ENCODE measurements at places on chromosomes 3 and 15.

- DNase-seq = no peak
Observed at GRCh38 chr3:72115307-72115706, 330.4 kb upstream of the PROK2 start.

DNA sequence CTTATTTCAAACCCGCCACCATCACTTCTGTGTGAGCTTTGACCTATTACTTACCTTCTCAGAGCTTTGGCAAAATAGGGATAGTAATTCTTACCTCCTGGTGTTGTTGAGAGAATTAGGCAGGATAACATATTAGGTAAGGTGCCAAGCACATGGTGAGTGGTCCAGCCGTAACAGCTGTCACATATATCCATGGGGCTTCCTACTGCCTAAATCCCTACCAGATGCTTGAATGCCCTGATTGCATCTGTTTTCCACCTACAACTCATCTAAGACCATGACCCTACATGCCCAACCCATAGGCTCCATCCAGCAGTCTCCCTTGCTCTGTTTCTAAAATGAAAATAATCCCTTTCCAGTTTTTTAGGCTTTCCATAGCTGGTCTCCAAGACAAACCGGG lies 162.3 kb upstream of the NR2E3 start:
- no peak for DNase-seq

- no peak for DNase-seq
Observed at GRCh38 chr3:152100491-152101132, 168.1 kb upstream of the MBNL1 start.

DNA sequence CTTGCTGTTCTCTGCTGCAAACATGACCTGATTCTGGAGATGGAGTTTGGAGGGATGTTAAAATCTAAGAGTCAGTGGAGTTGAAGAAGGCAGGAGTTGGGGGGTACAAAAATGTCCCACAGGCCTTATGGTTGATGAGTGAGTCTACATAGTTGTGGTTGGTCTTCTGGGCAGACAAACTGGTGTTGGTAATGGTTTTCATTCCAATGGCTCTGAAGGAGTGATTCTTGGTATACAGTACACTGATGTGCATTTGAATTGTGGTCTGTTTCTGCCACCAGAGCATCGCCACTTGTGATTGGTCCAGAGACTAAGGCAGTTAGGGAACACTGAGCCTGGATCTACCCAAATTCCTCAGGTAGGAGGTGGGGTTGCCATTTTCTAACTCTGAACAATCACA lies 514.1 kb upstream of the CFAP20DC start:
- DNase-seq = no peak

GRCh38 chr3:46536758-46537157 lies 29.3 kb downstream of the LRRC2 start:
- DNase-seq = no peak

DNA sequence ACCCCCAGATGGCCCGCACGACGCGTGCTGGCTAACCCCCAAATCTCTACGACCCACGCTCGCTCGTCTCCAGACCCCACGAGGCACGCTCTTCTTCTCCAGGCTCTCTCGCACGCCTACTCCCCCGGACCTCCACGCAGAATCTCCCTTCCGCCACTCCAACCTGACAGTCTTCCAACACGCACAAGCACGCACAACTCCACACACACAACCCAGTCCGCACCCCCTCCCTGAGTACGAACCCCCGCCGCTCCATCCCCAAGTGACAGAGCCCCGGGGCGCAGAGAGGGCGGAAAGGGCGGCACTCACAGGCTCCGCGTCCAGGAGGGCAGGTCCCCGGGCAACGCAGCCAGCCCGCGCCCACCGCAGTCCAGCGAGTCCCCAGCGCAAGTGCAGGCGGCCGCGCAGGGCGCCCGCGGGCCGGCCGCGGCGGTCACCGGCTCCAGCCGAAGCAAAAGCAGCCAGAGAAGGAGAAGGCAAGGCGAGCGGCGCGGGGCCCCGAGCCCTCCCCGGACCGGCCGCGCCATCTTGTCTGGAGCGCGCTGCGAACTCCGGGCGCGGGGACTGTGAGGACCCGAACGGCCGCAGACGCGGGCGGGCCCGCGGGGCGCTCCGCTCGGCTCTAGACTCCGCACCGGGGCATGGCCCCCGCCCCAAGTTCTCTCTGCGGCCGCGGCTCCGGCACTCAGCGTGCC lies 794 bp downstream of the LRIG1 start:
- DNase-seq = peak; percentile 21

DNA sequence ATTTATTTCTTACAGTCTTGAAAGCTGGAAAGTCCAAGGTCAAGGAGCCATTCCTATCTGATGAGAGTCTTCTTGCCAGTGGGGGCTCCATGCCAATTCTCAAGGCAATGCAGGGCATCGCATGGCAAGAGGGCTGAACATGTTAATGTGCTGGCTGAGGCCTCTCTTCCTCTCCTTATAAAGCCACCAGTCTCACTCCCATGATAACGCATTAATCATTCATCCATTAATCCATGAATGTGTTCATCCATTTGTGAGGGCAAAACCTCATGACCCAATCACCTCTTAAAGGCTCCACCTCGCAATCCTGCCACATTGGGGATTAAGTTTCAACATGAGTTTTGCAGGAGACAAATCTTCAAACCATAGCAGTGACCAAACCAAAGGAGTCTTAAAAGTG lies 118.3 kb downstream of the PROS1 start:
- DNase-seq = no peak

- no peak for DNase-seq
Observed at GRCh38 chr3:117565777-117566176, 856.2 kb downstream of the TUSC7 start.

DNA sequence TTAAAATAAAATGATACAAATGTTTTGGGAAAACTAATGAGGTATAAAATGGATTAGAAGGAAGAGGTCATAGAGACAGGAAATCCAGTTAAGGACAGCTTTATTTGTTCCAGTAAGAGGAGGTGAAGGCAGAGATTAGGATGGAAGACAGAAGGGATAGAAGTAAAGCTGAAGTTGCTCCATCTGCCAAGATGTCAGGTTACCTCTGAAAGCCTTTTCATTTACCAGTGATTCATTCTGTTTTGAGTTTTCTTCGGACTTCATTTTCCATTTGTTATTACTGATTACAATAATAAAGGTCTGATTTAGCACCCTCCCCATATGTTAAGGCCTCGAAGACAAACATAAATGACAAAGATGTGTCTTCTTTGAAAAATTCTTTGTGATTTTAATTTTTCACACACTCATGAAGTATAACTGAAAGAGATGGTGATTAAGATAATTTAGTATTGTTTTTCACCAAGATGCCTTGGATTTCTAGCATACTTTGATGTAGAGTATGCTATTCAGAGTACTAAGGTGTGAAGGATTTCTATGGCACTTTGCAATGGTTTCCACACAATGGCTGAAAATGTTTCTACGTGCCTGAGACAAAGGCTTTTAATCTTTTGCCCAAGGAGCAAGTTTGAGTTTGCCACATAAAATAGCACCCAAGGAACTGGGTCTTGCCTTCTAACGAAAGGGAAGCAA lies 75.4 kb upstream of the PLAAT1 start:
- no peak for DNase-seq

GRCh38 chr3:188125076-188125475 lies 28.9 kb upstream of the LPP start:
- DNase-seq = no peak

- DNase-seq = no peak
Observed at GRCh38 chr3:128190501-128190900, 37.2 kb downstream of the EEFSEC start.

DNA sequence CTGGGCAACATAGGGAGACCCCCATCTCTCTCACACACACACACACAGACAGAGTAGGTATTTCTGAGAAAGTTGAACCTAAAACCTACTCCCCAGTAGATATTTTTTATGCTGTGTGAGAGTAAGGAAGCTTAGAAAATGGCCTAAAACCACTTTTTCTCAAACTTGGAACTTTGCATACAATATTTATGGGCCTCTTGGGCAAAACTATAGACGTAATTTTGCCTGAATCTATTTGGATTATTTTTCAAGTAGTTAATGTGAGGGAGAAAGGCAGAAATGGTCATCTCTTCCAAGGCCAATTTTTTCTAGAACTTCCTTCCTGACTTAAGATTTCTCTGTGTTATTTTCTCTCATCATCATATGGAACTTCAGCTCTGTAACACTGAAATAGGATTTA lies 81.7 kb downstream of the ZNF609 start:
- no peak for DNase-seq

DNA sequence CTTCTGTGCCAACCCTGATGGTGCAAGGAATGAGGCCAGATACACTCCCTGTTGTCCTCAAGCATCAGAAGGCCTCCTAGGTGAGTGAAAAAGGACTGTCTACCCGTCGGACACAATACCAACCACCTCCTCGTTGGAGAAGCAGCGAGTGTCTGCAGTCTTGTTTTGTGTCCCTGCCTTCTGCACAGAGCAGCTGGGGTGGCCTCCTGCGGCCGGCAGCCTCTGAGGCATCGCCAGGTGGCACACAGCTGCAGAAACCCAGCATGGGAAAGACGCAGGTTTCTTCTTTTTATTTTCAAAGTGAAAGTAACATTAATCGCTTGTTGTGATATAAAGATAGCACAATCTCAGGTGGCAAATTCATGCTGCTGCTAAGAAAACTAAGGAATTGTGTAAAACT lies 509.9 kb downstream of the OCA2 start:
- no peak for DNase-seq

- DNase-seq = no peak
Observed at GRCh38 chr15:23081271-23081670, 41.9 kb upstream of the TUBGCP5 start.

DNA sequence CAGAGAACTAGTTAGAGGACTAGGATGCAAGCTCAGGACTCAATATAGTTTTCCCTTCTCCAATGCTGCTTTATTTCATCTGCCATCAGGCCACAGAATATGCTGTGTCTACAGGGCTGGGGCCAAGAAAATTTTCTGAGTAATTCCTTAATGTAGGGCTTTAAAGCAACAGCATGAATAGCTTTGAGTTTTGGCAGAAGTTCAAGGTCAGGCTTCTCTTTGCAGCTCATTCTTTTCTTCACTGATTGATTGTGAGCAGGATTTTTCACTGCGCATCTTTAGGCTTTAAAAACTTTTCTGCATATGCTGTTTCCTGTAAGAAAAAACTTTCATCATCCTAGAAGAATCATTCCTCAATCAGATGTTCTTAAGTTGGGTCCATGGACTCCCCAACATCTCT lies 4.6 kb downstream of the TMEM108 start:
- DNase-seq = no peak

DNA sequence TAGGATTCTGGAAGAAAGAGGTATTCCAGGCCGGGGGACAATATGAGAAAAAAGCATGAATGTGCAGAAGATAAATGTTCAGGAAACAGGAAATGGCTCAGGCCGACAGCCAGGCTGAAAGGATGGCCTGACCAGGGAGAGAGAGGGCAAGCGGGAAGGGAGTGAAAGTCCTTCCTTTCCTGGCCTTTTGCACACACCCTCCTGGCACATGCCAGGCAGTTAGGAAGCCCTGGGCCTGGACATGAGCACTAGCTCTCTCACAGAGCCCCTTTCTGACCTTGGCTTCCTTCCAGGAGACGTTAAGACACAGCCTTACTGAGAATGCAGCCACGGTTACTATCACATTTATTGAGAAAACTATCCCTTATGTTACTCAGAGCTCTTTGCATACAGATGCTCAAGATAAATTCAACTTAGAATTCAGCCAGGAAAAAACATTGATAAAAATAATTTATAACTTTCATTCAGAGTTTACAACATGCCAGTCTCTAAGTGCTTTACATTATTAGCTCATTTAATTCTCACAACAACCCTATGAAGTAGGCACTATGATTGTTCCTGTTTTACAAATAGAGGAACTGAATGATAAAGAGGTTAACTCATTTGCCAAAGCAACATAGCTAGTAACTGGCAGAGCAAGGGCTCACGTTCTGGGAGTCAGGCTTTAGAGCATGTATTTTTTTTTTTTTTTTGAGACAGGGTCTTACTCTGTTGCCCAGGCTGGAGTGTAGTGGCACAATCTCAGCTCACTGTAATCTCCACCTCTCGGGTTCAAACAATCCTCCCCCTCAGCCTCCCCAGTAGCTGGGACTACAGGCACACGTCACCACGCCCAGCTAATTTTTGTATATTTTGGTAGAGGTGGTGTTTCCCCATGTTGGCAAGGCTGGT lies 39.4 kb upstream of the SMAD3 start:
- peak; percentile 25 for DNase-seq

DNA sequence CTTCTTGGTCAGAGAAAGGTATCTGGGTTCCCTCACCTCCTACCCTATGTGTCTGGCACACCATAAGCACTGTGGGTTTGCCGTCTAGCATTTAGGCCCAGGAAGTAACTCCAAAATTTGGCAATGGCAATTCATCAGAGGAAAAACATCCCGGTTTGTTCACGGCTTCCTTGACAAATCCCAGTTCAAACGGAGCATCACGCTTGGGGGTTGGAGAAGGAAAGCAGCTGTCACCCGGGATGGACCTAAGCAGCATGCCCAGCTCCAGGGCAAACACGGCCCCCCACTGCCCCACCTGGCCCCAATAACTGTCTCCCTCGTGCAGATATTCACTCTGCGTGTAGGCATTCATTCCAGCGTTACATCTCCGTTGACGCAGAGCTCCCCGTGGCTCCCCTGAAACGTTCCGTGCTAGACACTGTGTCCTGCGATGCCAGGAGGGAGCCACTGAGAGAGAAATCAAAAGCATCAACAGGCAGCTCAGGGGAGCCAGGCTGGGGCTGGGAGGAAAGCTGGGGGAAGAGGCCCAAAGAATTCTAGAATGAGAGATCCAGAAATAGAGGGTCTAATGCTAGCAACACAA lies 41.4 kb downstream of the NTRK3 start:
- no peak for DNase-seq

- DNase-seq = no peak
Observed at GRCh38 chr3:149403443-149403842, 26.0 kb upstream of the TM4SF1 start.

- no peak for DNase-seq
Observed at GRCh38 chr3:177835917-177836316, 638.6 kb upstream of the TBL1XR1 start.

- DNase-seq = no peak
Observed at GRCh38 chr3:180093535-180093934, 56.8 kb upstream of the PEX5L start.

- DNase-seq = no peak
Observed at GRCh38 chr3:114078126-114078525, 21.6 kb downstream of the QTRT2 start.

GRCh38 chr3:51378726-51379125 lies 6.4 kb upstream of the MANF start:
- no peak for DNase-seq

DNA sequence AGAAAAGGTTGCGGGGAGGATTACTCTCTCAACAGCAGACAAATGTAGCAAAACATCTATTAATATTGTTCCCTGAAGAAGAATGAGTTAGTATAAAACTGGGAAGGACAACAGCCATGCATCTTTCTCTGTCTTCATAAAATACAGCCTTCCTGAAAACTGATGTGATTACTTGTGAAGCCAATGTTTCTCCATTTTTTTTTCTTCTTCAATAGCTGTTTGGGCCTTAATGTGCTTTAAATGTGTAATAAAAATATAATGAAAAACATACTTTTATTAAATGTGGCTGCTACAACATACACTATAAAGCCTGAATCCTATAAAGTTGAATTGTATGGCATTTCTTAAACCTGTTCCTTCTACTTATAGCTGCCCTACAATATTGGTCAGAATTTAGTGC lies 146.3 kb upstream of the LMCD1 start:
- no peak for DNase-seq

Data from ACHN (cell line).